T-helper 22 cell (primary cell): ENCODE measurements at places on chromosomes 6 and 20.
A peak's percentile ranks its signal among the peaks of the same experiment; 100 is the strongest.

DNA sequence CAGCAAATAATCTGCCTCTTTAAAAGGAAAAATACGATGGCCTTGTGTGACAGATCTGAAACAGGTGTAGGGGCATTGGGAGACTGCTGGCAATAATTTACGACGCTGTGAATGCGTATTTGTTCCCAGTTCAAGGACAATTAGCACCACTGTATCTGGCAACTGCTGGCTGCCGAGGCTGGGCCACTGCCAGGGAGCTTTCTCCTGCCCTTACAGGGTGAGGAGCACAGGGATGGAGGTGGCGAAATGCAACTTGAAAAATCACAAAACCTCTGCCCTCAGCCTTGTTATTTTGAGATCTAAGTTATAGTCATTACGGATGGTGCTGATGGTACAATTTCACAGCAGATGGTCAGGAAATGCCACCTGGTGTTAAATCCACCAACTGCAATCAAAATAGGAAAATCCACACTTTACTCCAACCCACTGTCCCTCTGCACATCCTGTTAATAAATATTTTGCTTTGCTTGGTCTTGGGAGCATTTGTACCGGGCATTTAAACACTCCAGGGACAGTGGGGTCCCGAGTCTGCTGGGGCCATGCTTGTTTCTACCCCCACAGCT is 6.4 kb downstream of the MYLK4 start:
- DNase-seq = no peak

GRCh38 chr6:16244446-16244845 is 6.1 kb downstream of the GMPR start:
- no peak for DNase-seq

- no peak for DNase-seq
Measured at GRCh38 chr20:46546298-46546697, 4.2 kb downstream of the OCSTAMP start.

GRCh38 chr20:38685853-38686473 is 38.3 kb upstream of the SLC32A1 start:
- DNase-seq = no peak

DNA sequence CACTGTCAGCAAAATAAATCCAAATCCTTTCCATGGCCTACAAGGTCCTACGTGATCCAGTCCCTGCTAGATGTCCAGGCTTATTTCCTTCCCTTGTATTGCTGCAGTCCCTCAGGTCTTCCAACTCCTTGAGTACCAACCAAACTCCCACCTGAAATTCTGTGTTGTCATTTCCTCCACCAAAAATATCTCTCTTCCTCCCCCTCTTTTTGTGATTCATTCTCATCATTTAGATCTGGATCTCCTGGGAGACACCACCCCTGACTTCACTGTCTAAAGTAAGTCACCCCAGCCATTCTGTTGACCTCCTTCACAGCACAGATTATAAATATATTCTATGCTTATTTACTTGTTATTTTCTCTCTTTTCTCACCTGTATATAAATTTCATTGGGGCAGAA is 9.0 kb upstream of the LOC128125822 start:
- no peak for DNase-seq

GRCh38 chr20:52974179-52974594 is 2.0 kb downstream of the TSHZ2 start:
- DNase-seq = peak; percentile 48

DNA sequence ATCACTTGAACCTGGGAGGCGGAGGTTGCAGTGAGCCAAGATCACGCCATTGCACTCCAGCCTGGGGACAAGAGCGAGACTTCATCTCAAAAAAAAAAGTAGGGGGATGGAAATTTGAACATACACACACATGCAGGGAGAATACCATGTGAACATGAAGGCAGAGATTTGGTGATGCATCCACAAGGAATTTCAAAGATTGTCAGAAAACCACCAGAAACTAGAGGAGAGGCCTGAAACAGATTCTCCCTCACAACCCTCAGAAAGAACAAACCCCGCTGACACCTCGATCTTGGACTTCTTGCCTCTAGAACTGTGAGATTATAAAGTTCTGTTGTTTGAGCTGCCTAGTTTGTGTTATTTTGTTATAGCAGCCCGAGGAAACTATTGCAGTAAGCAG is 125.5 kb downstream of the GPX5 start:
- no peak for DNase-seq

- DNase-seq = no peak
Measured at GRCh38 chr20:32206760-32207625, 550 bp downstream of the PLAGL2 start.

DNA sequence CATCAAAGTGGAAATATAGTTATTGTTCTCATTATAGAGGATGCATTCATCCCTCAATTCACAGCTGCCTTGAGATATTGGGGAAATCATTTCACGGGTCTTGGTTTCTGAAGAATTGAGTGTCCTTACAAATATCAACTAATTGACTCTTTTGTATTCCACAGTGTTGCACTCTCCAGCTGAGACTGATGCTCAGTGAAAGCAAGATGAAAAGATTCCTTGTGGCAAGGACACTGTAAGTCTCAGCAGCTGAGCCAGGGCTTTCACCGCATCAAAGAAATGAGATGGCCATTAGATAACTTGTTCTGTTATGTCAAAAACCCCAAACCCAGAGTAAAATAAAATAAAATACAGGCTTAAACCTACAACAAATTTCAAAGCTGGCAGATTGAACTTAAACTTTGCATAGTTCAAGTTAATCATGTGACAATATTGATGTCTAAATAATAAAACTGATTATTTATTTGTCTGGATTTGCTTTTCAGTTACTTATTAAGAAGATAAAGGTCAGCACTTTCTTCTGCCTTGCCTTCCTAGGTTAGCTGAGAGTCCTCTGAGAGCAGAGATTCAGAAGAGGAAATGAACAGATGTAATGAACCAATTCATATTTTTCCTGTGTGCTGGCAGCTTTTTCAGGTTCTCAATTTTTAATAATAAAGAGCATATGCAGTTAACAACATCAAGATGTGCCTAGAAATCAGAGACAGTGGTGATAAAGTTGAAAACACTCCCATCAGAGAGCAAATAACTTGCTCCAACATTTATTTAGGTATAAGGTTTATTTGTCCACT is 82.4 kb upstream of the SMLR1 start:
- no peak for DNase-seq
